ENCODE measurements at places on chromosomes 7 and 10.
A peak's percentile ranks its signal among the peaks of the same experiment; 100 is the strongest.

GRCh38 chr7:609365-609764 is 89.7 kb upstream of the PDGFA start:
- no peak for DNase-seq

GRCh38 chr7:130486114-130486953 is 5.6 kb upstream of the MEST start:
- DNase-seq: peak; percentile 19

GRCh38 chr10:101291331-101292193 is 62.3 kb upstream of the LBX1 start:
- peak; percentile 14 for DNase-seq

GRCh38 chr10:63114031-63114814 is 18.9 kb upstream of the NRBF2 start:
- no peak for DNase-seq

DNA sequence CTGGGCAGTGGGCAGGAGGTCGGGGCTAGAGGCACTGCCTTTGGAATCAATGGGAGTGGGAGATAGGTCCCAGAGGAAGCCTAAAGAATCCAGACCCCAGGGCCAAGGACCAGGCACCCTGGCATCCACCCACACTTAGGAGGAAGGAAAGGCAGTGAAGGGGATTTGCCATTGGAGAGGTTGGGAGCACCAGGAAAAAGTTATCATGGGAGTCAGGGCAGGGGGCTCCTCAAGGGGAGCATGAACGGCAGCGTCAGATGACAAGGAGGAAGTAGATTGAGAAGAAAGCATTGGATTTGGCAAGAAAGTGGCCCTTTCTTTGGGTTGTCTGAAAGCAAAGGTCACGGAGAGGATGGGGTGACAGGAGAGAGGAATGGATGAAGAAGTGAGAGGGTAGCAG is 142.8 kb downstream of the ADAM12 start:
- DNase-seq: no peak

DNA sequence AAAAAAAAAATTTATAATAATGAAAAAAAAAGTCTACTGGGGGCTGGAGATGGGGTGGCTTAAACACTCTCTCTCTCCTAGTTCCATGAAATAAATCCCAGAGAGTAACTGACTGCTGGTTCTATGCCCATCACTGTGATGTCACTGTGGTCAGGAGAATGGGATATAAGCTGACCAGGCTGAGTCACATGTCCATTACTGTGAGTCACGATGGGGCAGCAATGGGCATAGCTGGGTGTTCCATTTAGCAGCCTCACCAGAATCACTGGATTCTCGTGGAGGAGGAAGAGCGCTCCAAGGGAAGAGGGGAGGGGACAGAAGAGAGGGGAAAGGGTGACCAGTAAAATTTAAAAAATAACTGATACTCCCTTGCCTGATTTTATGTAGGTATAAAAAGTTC is 37.1 kb downstream of the MASTL start:
- no peak for DNase-seq

GRCh38 chr10:43203448-43204041 is 63.3 kb downstream of the RASGEF1A start:
- peak; percentile 19 for DNase-seq

DNA sequence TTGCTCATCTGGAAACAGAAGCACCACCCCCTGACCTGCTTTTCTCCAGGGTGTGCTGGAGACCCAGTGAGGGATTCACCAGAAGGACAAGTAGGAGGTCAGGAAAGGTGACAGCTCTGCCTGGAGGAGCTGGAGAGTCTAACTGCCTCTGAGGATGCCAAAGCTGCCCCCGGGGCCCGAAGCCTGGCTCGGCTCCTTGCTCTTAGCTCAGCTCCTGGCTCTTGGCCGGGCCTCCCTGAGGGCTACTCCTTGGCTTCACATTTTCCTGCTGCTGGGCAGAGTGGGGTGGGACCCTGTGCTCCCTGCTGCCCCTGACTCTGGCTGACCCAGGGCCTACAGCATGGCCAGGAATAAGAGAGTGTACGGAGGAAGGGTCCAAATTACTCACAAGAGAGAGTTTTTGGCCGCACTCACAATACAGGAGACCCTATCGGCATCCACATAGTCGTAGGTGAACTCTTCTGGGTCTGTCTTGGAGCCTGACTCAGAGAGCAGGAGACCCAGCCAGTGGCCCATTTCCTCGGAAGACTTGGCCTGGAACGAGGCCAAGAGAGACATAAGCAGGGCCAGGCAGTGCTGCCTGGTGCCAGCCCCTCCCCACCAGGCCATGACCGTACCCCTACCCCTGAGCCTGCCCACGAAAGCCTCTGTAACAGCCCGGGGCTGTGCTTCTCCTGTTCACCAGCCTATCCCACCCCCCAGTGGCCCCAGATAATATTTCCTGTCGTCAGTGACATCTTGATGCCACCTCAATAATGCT is 63.1 kb downstream of the VWA2 start:
- DNase-seq: no peak

- DNase-seq: no peak
These were observed 329.6 kb downstream of the PTEN start for GRCh38 chr10:88193018-88193417.

DNA sequence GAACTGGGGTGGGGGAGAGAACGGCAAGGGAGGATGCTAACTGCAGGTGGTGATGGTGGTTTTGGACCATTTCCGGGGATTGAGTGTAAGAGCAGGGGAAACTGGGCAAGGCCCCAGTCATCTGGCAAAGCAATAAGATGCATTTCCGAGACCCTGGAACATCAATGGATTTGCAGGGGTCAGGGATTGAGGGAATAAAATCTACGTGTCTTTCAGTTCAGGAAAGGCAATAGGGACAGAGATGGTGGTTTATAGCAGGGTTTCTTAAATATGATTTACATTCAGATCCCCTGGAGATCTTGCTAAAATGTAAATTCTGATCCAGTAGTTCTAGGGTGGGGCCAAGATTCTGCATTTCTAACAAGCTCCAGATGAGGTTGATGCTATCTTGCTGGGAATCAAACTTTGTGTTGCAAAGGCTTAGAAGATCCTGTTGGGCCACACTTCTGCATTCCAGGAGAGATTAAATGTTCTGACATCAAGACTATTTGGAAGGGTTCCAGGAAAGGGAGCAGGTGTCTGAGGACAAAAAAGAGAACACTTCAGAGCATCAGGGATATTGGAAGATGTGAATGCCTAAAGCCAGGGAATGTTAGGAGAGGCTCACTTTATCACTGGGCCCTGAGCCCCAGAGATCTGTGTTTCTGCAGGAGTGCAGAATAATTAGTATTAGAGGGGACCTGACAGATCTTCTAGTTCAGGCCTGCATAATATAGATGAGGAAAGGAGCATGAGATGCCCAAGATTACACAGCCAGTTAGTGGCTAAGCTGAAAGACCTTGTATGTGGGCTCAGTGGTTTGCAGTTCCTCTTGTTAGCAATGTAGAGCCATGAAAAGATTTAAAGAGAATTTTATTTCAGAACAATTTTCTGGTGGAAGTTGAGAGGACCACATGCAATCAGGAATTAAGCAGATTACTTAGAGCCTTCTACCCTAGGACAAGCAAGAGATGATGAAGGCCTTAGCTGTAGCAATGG is 32.4 kb downstream of the BLNK start:
- no peak for DNase-seq

- DNase-seq: no peak
These were observed 19.2 kb upstream of the EN2 start for GRCh38 chr7:155438777-155439176.

- DNase-seq: no peak
These were observed 309.4 kb downstream of the HGF start for GRCh38 chr7:81460250-81461045.

GRCh38 chr10:71368643-71369042 is 28.1 kb upstream of the CDH23 start:
- no peak for DNase-seq

- DNase-seq: no peak
These were observed 22.7 kb upstream of the PARP12 start for GRCh38 chr7:140085447-140085846.

GRCh38 chr10:93267521-93267920 is 193.8 kb downstream of the CYP26A1 start:
- no peak for DNase-seq

DNA sequence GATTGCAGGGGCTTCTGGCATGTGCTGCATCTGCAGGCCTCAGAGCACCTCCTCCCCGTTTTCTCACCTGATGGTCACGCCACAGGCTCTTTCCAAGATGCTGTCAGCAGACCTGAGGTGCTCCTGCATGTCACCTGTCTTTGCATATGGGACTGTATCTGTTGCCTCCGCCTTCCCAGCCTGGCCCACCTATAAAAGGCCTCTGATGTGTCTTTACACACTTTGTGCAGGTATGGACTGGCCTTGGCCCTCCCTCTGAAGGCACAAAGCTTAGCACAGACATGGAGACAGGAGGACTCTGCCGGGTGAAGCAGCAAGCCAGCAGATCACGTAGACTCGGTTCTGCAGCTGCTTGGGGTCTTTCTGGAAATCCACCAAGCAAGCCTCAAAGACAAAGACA is 220.9 kb upstream of the PPP2R2D start:
- no peak for DNase-seq

GRCh38 chr7:155594163-155594732 is 47.9 kb upstream of the CNPY1 start:
- no peak for DNase-seq

DNA sequence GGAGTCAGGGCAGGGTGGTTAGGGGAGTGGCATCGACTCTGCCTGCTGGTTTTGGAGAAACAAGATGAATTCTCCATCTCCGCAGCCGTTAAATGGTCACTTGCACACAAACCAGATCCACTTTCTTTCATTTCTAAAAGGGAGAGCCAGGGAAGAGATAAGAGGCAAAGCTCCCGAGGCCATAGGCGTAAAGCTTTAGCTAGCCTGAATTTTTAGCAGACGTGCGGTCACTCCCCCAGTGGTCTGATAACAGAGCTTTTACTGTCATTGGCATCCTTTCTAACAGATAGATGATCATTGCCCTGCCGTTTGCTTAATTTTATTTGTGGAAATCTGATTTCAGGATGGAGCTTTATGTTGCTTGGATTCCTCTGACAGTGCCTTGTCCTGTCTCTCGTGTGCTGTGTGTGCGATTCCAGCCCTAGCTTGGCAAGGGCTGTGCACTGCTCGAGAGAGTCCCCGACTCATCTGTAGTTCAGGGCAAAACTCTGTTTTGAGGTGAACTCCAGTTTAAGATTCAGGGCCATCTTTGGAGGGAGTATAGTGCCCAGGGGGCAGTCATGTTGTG is 62.5 kb downstream of the GATA3 start:
- DNase-seq: no peak

- DNase-seq: no peak
These were observed 7.8 kb upstream of the HACD1 start for GRCh38 chr10:17624996-17625395.

- no peak for DNase-seq
These were observed 159.5 kb upstream of the WDR11 start for GRCh38 chr10:120691625-120692024.

DNA sequence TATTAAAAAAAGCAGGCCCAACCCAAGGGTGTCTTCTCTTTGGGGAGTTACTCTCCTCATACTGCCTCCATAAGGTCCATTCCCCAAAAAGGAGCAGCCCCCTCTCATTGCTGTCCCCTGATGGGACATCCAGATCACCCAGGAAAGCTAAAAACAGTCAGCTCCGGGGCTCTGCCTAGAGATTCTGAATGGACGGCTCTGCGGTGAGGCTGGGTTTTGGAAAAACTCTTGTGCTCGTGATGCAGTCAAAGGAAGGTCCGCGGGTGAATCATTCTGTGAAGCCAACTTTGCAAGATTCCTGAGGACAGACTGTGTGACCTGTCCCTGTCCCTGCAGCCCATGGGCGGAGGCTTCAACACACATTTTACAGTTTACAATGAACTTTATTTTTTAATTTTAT is 351.5 kb downstream of the TYW1 start:
- no peak for DNase-seq

DNA sequence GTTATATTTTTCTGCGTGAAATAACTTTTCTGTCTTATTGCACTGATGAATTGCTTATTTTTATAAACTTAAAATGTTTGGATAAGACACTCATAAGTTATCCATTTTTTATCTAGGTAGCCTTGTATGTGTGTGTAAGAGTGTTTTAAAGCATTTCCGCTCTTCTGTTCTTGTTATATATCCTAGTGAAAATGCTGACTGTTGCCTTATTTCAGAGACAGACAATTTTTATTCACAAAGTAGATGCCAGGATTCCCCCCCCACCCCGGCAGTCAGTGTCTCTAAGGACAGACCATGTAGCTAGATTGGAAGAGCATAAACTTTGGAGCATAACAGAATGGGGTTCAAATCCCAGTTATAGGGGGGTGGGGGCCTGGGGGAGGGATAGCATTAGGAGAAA is 1.6 kb downstream of the SMC3 start:
- no peak for DNase-seq

DNA sequence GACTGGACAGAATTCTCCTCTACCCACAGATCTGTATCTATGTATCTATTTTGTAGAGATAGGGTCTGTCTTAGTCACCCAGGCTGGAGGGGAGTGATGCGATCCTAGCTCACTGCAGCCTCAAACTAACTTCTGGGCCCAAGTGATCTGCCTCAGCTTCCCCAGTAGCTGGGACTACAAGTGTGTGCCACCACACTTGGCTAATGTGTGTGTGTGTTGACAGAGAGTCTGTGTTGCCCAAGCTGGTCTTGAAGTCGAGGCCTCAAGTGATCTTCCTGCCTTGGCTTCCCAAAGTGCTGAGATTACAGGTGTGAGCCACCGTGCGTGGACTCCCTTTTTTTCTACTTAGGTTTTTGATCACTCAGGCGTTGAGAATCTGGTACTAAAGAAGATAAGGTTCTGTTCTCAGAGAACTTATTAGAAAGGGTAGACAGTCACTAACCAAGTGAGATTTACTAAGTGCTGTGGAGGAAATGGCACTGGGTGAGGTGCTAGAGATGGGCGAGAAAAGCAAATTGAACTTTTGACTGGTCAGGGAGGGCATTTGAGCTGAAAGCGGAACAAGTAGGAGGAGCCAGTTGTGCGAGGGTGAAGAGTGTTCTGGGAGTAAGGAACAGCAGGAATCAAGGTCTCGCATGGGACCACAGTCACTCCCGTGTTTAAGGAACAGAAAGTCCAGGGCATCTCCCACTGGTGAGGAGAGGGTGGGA is 18.0 kb downstream of the NDUFB2 start:
- DNase-seq: no peak

DNA sequence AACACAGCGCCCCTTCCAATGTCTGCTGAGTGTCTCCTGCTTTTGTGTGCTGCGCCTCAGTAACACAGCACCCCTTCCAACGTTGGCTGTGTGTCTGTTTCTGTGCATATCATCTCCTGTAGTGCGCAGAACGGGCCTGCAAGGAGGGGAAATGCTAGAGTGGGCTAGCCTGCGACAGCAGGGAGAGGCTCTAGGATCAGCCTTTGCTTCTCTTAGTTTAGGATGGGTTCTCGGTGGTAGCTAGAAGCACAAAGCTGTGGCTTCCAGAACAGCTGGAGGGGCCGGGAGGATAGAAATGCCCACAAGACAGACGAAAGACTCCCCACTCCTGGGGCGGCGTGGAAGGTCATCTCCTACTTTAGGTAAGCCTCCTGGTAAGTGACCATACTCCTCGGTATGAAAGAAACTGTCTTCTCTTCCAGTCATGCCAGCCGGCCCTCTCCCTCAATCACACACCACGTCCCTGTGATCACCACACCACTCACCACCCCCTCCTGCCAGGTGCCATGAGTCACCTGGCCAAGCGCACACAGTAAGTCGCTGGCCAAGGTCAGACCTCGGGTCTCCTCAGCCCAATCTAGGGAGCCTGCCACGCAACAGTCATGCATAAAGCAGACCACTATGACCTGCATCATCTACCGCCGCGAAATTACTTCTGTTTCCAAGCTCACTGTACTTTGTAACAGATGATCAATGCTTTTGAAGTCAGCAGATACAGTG is 4.8 kb downstream of the PITRM1 start:
- no peak for DNase-seq
